ENCODE measurements at places on chromosomes 6 and 20.

GRCh38 chr20:6832811-6833210, 65.3 kb downstream of the BMP2 start:
- no peak for DNase-seq

GRCh38 chr6:53168516-53169267, 20.1 kb upstream of the GCM1 start:
- no peak for DNase-seq

DNA sequence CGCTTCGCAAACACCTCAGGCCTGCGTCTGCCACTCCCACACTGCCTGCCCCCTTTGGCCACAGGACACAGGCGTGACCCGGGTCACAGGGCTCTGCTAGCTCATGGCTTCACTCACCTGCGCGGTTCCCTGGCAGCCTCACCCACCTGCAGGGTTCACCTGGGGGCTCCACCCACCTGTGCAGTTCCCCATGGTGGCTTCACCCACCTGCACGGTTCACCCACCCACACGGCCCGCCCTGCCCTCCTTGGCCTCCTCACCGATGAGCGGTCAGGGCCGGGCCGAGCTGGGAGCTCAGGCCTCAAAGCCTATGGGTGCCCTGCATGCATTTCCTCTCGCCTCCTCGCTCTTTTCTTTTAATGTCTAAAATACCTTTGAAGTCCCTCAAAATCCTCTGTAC, 54.7 kb downstream of the SMOC2 start:
- no peak for DNase-seq

DNA sequence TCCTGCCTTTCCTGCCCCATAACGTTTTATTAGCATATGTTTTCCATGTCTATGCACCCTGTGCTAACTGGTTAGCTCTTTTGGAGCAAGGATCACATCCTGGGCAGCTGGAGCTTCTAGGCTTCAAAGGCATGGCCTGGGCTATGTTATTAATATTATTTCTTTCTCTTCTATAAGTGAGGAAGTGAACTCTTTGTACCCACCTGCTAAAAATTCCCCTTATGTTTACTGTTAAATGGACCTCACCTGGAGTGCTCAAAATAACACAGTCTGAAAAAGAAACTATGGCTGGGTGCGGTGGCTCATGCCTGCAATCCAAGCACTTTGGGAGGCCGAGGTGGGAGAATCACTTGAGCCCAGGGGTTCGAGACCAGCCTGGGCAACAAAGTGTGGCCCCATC, 97.8 kb downstream of the TNFAIP3 start:
- DNase-seq: no peak

DNA sequence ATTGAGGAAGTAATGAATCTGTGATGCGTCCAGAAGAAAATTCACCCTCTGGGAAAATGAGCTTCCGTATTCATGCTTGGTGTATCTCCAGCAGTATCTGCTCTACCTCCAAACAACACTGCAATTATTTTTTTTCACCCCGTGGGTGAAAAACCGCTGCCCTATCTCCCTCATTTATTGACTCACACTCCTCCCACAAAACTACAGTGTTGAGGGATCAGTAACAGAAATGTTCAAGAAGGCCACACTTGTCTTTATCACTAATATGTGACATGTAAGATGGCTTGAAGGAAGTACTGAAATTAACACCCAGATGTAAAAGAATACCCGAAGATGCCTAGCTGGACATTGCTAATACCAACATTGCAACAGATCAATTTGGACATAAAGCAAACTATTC, 4.9 kb upstream of the TBX18 start:
- DNase-seq: no peak

Measured in NCI-H1694 (cell line).